CD4-positive, alpha-beta T cell treated with Interferon gamma for 1 hour (primary cell): ENCODE measurements at places on chromosomes 7 and 10.
A peak's percentile ranks its signal among the peaks of the same experiment; 100 is the strongest.

- DNase-seq: no peak
Measured at GRCh38 chr7:143485094-143485493, 7.4 kb downstream of the TAS2R41 start.

GRCh38 chr7:92988051-92988450 lies 129.7 kb downstream of the SAMD9 start:
- DNase-seq: no peak

- DNase-seq: no peak
Measured at GRCh38 chr10:49166484-49167400, 21.4 kb downstream of the TMEM273 start.

GRCh38 chr10:74056050-74056818 lies 58.3 kb downstream of the VCL start:
- no peak for DNase-seq

- no peak for DNase-seq
Measured at GRCh38 chr7:76343294-76343930, 15.4 kb downstream of the YWHAG start.

- DNase-seq: no peak
Measured at GRCh38 chr7:7719236-7719635, 829 bp upstream of the RPA3 start.

DNA sequence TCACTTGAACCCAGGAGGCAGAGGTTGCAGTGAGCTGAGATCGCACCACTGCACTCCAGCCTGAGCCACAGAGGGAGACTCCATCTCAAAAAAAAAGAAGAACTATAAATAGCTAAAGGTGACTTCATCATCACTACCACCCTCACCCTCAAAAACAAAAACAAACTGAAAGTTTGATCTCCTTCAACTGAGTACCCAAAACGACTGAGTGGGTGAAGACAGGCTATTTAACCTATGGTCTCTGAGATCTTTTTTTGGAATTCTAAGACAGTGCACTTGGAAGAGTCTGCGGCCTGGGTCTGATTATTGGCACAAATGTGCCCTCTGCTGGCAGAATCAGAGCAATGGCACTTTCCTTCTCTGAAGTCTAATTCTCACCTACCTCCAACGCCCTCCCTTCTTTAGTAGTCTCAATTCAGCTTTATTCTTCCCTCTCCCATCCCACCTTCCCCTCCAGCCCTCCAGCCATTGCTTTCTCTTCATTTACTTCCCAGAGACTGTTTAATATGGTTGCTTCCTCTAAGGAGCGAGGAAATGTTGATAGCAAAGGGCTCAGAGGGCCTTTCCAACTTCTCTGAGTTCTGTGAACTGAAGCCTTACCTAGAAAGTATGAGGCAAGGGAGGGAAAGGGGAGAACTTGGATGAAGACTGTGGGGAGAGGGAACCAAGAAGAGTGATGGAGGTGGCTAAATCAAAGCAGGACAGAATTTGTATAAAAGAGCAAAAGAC lies 2.9 kb upstream of the MYOZ1 start:
- DNase-seq: peak; percentile 50

DNA sequence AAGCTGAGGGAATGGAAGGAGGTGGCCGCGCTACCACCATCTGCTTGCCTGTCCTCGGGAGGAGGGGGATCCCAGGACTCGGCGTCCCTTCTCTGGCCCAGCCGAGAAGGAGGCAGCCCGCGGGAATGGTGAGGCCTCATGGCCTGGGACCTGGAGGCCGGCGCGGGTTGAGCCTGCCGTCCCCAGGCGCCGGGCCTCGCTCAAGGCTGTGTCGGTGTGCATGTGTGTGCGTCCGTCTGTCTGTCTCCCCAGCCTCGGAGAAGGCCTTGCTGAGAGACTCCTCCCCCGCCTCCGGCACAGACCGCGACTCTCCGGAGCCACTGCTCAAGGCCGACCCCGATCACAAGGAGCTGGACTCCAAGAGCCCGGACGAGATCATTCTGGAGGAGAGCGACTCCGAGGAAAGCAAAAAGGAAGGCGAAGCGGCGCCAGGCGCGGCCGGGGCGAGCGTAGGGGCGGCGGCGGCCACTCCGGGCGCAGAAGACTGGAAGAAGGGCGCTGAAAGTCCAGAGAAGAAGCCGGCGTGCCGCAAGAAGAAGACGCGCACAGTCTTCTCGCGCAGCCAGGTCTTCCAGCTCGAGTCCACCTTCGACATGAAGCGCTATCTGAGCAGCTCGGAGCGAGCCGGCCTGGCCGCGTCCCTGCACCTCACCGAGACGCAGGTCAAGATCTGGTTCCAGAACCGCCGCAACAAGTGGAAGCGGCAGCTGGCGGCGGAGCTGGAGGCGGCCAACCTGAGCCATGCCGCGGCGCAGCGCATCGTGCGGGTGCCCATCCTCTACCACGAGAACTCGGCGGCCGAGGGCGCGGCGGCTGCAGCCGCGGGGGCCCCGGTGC lies 1.3 kb downstream of the HMX3 start:
- no peak for DNase-seq

GRCh38 chr7:4450483-4450882 lies 231.6 kb upstream of the FOXK1 start:
- DNase-seq: no peak
